Vagina (tissue), 2 donors: ENCODE measurements at places on chromosomes 4 and X. TPM values are rescaled to one million over a fixed set of nuclear protein-coding genes. Genes with fewer than 3 reads are reported as not detected.
A peak's percentile ranks its signal among the peaks of the same experiment; 100 is the strongest.

- no peak for DNase-seq
- H3K4me3 ChIP-seq, result no peak overlapping the region
- peaks cover 12% of the 10 kb centered on the region for H3K4me1 ChIP-seq
- no peaks in the 10 kb centered on the region for H3K27me3 ChIP-seq
Measured at GRCh38 chr4:86878640-86879039, 13.6 kb downstream of the C4orf36 start.

DNA sequence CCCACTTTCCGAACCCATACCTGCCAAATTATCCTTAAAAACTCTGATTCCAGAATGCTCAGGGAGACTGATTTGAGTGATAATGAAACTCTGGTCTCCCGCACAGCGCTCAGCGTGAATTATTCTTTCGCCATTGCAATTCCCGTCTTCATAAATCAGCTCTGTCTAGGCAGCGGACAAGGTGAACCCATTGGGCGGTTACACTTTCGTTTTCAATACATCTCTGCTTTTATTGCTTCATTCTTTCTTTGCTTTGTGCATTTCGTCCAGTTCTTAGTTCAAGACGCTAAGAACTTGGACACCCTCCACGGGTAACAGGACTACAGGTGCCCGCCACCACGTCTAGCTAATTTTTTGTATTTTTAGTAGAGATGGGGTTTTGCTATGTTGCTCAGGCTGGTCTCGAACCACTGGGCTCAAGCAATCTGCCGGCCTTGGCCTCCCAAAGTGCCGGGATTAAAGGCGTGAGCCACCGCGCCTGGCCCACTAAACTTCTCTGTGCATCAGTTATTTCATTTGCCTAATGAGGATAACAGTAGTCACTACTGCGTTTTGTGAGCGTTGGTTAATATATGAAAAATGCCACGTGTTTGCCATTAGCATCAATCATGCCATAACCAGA is 936 bp upstream of the PGK1 start:
- H3K36me3 ChIP-seq, result no peaks in the 10 kb centered on the region
- peak overlapping the region; percentile 61 for H3K4me3 ChIP-seq
- no peak for DNase-seq
- H3K27me3 ChIP-seq, result no peaks in the 10 kb centered on the region
- peak overlapping the region; percentile 74 for H3K27ac ChIP-seq
- H3K4me1 ChIP-seq, result peaks cover 21% of the 10 kb centered on the region

DNA sequence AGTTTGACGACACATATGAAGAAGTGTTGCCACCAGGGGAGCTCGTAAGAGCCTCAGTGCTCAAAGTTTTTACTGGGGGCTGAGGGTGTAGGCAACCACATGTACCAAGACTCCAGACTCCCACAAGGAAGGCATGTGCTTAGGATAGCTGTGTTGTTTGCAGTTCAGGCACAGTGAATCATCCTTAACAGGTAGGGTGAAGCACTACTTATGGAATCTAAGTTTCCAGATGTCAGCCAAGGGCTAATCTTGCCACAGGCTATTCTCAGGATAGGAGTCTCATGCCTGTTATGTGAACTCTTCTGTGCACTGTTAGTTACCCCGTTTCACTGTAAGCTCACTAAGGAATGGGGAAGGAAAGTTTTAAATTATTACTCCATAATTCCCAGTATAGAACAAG is 202.6 kb downstream of the TMA16 start:
- H3K36me3 ChIP-seq, result no peaks in the 10 kb centered on the region
- H3K27ac ChIP-seq, result no peak overlapping the region
- no peak overlapping the region for H3K4me3 ChIP-seq

GRCh38 chr4:132275583-132276121 is 873.4 kb upstream of the PCDH10 start:
- H3K27me3 ChIP-seq, result no peaks in the 10 kb centered on the region
- no peak overlapping the region for H3K27ac ChIP-seq
- H3K4me1 ChIP-seq, result no peaks in the 10 kb centered on the region

- H3K27me3 ChIP-seq, result no peaks in the 10 kb centered on the region
- H3K27ac ChIP-seq, result no peak overlapping the region
Measured at GRCh38 chr4:47482326-47482725, 2.7 kb upstream of the ATP10D start.

NDP gene
- 3.7 TPM for total RNA-seq

NMU gene
- 8.1 TPM for total RNA-seq

TASL gene
- total RNA-seq, result 0.49 TPM

MID1 gene
- 16.2 TPM for total RNA-seq

CXCL1 gene
- 26.3 TPM for total RNA-seq
